Cortex of kidney (tissue), 1 donor: ENCODE measurements at places on chromosomes 3 and 15.

- DNase-seq: no peak
Observed at GRCh38 chr3:37245003-37245402, 70.6 kb upstream of the LRRFIP2 start.

- DNase-seq: no peak
Observed at GRCh38 chr3:48621461-48621869, at the start of gene TMEM89. Gene TMEM89 (minus strand): TSS chr3:48621769. CDS start chr3:48621756, 13 bp downstream.

GRCh38 chr3:181915551-181915950 is 203.8 kb downstream of the SOX2 start:
- no peak for DNase-seq

DNA sequence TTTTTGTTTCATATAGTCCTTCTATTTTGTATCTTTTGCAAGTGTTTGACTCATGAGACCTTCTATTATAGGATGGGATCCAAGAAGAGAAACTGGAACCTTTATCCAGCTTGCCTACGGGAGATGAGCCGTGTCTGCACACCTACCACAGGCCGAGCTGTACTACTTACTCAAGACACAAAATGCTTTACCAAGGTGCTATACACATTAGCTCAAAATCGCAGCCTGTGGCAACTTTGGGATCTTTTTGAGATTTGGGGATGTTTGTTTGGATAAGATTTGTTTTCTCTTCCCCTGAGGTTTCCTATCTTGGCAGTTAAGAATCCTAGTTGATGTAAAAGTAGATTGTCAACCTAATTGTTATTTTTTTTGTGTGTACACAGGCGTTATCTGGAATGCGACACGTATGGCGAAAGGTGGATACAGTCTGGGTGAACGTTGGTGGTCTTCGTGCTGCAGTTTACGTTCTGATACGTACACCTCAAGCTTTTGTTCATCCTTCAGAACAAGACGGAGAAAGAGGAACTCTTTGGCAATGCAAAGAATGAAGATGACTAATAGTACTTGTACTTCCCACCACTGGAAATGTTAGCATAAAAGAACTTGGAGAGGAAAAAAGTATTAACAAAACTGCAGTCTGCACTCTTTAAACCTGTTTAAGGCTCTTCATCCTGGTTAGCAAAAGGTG is 13.1 kb upstream of the SETD5 start:
- DNase-seq: no peak

GRCh38 chr3:157347577-157348303 is 88.9 kb upstream of the PTX3 start:
- DNase-seq: no peak

GRCh38 chr15:56228352-56228751 is 15.3 kb downstream of the RFX7 start:
- no peak for DNase-seq

DNA sequence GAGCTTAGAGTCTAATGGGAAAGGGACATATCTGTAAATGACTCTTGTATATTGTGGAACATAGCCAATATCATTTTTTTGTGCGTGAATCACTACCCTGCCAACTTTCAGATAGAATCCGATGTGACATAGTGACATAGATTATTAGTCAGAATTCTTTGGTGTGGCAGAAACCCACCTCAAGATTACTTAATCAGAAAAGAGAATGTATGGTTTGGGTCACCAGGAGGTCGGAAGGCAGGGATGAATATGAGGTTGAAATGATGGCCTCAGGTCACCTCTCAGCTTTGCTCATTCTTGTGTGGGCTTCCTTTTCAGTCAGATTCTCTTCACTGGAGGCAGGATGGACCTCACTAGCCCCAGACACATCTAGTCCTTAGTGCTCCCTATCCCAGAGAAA is 41.4 kb downstream of the SNAPC5 start:
- no peak for DNase-seq

DNA sequence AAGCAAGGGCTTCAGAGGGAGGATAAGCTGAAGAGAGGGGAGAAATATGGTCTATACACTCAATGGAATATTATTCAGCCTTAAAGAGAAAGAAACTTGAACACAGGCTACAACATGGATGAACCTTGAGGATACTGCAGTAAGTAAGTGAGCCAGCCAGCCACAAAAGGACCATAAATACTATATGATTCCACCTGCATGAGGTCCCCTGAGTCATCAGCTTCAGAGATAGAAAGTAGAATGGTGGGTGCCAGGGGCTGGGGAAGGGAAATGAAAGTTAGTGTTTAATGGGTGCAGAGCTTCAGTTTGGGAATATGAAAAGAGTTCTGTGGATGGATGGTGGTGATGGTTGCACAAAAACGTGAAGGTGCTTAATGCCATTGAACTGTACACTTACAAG is 68.4 kb upstream of the SEC13 start:
- no peak for DNase-seq

GRCh38 chr15:41462084-41462795 is 31.4 kb upstream of the ITPKA start:
- no peak for DNase-seq

DNA sequence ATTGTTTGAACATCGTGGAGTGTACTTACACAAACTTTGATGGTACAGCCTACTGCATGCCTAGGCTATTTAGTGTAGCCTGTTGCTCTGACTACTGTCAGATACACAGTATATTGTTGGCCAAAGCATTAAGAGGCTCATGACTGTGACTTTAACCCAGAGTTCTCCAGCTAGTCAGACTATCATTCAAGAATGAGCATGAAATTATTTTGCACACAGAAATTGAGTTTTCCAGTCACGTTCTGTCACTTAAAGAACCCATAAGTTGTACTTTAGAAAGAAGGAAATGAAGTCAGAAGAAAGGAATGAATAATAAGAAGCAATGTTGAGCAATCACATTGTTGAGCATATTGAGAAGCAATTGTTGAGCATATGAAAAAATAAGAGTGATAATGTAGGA is 37.6 kb upstream of the SLC22A13 start:
- DNase-seq: no peak

GRCh38 chr3:113947372-113948014 is at the start of gene ZDHHC23:
Gene ZDHHC23 (plus strand): TSS chr3:113948013. CDS start chr3:113948803, 790 bp downstream.
- DNase-seq: no peak

DNA sequence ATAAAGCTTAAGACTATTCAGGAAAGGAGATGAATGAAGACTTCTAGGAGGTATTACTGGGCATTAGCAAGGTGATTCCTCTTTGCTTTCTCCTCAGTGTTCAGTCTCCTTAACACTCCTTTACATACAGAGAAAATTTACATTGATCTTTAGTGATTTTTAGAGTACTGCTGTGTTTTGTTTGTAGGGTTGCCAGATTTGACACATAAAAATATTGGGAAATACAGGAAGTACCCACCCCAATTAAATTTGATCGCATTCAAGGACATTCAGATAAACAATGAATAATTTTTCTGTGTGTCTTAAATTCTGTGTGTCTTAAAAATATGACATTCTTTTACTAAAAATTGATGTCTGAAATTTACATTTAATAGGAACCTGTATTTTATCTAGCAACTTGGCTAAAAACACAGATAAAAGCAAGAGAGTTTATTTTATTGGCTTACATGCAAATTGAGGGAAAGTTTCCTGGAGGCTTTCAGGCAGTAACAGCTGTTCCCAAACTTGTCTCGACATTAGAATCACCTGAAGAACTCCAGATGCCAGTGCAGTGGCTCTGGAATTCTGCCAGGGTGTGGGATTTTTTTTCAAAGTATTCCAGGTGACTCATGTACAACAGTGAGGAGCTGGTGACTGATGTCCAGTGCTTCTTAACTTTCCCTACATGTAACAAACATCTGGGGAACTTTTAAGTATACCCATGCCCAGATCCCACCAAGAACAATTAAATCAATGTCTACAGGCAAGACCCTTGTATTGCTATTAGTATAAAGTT is 23.4 kb upstream of the PLOD2 start:
- no peak for DNase-seq

DNA sequence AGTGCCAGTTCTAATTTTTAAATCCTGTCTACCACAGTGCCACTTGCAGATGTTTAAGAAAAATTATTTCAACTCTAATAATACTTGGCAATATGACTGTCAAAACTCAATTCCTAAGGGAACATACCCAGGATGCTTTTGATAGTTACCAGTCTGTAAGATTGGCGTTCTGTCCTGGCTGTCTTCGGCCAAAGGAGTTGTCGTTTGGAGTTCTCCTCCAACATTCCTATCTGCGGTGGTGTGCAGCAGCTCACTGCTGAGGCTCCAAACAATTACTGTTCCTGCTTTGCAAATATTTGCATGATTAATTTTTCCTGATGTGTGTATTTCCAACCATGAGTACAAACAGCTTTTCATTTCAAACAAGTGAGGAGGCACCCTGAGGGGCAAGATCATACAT is 330.8 kb upstream of the DPH6 start:
- DNase-seq: no peak

DNA sequence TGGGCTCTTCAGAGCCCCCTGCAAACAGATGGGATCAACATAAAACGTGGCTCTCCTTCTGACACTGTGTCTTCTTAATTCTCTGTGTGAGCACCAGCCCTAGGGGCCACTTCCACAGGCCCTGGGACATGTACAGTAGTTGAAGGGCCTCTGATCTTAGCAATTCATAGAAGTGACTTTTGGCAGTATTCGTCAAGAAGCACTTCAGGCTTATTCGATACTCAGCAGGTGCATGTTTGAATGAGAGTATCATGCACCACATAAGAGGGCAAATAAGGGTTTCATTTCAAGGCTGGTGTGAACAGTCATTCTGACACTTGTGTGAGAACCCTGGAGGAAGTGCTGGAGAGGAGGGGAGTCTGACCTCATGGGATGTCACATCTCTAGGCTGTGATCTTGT is 113.9 kb downstream of the GABRG3 start:
- no peak for DNase-seq

DNA sequence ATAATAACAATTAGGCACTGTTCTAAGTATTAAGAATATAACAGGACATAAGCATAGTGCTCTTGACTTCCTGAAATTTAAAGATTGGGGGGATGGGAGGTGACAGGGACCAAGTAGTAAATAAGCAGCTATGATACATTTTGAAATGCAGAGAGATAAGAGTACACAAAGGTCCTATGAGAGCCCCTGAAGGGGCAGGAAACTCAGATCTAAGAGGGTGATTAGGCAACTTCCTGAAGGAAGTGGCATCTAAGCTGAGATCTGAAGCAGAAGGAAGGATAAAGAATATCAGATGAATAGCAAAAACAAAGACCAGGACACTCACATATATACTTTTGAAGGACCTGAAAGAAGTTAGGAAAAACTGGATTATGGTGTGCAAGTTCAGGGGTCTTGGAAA is 415.2 kb upstream of the FRG2C start:
- DNase-seq: no peak

- no peak for DNase-seq
Observed at GRCh38 chr3:8759038-8759707, 10.2 kb downstream of the OXTR start.

DNA sequence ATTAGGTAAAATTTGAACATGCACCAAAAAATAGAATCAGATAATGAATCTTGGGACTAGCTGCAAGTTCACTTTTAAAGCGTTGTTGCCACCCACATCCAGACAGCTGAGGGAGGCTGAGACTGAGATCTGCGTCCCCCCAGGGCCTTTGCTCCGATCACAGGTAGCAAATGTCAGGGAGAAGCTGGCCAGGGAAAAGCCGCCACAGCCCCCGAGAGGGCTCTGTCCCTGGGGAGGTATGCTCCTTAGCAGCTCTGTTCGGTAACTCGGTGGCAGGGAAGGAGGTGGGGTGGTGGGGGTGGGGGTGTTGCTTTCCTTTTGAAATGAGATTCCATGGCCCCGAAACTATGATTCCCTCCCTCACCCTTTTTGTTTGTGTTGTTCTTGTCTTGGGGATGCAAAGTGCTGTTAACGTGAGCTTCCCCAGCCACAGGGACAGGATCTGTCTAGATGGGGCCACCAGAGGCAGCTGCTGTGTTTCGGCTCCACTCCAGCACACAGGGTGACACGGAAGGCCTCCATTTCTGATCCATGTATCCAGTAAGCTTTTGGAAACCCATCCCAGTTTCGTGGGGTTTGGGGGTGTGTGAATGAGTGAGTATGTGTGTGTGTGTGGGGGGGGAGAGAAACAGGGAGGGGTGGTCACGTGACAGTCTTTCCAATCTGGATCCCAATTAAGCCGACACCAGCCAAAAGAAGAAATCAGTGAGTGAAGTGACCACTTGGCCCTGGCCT is 1.1 kb upstream of the MINAR1 start:
- no peak for DNase-seq

GRCh38 chr3:165389064-165389463 is 192.9 kb upstream of the SLITRK3 start:
- no peak for DNase-seq

- DNase-seq: no peak
Observed at GRCh38 chr3:195128255-195129071, 142.5 kb downstream of the XXYLT1 start.
